Mucosa of gallbladder (tissue), 1 donor: ENCODE measurements at places on chromosomes 1 and 21. TPM values are rescaled to one million over a fixed set of nuclear protein-coding genes. Genes with fewer than 3 reads are reported as not detected.

DNA sequence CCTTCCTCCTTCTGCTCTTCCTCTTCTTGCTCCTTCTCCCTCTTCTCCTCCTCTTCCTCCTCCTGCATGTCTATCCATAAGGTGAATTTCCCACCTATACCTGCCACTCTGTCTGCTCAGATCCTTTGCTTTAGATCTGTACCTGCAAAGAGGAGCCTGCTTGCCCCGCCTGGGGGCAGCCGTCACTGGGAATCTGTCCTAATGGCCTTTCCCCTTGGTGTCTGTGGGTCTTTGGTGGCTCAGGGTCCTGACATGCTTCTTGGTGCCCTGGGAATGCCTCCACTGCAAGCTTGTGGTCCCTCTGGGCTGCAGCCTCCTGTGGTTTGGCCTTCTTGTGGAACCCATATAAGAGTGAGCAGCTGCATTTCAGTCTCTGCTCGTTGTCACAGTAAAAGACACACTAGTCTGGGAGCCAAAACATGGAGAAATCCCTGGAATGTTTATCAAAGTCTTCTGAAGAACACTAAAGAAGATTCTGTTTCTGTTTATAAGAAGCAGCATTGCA is 79.5 kb upstream of the CSF3R start:
- DNase-seq: no peak

DNA sequence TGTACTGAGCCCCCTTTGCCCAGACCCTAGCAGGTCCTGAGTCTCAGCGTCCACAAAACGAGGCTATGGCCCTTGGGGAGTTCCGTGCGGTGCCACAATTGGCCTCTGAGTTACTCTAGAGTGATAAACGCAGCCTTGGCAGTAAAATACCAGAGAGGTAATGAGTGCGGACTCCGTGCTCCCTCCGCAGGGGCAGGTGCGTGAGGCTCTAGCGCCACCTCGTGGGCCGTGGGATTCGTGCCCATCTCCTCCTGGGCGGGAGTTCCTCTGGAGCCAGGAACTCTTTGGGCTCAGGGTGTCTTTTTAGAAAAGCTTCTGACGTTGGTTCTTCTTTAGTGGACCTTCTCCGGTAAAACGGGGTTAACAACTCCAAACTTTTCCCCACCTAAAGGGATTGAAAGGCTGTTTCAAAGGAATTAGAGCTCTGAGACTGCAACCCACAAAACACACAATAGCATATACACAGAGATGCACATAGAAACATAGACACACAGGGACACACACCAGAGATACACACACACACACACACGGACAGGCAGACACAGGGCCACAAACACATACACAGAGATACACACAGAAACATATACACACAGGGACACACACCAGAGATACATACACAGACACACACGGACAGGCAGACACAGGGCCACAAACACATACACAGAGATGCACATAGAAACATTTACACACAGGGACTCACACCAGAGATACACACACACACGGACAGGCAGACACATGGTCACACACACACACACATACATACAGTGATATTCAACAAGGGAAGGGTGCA is 99.4 kb downstream of the KCNJ15 start:
- DNase-seq: peak; percentile 75

DNA sequence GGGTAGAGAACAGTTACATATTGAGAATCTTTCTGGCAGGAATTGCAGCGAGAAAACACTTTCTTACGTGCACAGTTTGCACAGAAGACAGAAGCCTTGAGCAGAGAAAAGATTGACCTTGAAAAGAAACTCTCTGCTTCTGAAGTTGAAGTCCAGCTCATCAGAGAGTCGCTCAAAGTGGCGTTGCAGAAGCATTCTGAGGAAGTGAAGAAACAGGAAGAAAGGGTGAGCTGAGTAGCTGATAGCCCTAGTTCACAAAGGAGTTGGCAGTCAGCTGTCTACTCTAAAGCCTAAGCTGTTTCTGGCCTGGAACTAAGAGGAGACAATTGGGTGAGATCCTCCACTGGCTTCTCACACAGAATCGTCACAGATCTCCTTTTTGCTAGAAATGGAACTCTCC is 20.3 kb upstream of the SH3BGRL3 start:
- DNase-seq: no peak

DNA sequence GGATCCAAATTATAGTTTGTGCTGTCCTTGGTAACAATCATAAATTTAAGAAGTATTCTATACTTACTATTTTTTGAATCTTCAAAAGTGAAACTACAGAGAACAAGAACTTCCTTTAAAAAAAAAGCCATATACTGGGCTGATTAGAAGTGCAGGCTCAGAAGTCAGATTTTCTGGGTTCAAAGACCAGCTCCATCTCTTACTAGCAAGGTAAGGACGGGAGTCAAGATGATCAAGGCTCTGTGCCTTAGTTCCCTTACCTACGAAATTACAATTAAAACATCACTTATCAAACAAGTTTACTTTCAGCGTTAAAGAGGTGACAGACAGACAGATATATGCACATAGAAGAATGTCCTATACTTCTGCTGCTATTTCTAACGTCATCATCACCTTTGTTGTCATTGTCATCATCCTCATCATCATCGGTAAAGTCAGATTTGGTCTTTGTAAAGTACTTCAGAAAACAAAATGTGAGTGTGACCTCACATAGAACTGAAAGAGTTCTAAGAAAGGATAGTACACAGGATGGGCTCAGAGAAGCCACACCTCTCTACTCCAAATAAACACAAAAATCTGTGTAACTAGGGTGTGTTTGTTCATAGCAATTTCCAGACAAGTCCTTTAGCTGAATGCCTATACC is 178.7 kb downstream of the VAV3 start:
- DNase-seq: no peak

DNA sequence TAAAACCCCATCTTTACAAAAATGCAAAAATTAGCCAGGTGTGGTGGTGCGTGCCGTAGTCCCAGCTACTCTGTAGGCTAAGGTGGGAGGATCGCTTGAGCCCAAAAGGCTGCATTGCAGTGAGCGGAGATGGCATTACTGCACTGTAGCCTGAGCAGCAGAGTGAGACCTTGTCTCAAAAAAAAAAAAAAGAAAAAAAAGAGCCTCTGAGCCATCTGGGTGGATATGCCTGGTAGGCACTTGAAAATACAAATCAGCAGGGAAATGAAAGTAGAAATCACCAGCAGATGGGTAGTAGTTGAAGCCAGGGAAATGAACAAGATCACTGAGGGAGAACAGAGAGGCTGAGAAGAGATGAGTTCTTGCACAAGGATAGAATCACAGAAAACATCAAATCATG is 131.0 kb upstream of the HMCN1 start:
- no peak for DNase-seq

DNA sequence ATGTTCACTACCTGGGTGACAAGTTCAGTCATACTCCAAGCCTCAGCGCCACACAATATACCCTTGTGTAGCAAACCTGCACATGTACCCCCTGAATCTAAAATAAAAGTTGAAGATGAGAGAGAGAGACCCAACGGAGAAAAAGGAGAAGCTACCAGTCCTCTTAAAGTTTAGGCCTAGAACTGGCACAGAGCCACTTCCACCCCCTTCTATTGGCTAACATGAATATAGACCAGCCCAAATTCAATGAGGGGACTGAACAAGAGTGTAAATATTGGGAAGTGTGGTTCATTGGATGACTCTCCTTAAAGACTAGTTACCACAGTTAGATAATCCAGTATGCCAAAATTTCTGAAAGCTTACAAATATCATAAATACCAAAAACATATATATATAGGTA is 139.9 kb upstream of the ATP1B1 start:
- DNase-seq: no peak

GRCh38 chr1:96581772-96582171 is 139.8 kb upstream of the PTBP2 start:
- no peak for DNase-seq

- DNase-seq: peak; percentile 85
Measured at GRCh38 chr1:3115275-3116149, 46.5 kb downstream of the PRDM16 start.

DNA sequence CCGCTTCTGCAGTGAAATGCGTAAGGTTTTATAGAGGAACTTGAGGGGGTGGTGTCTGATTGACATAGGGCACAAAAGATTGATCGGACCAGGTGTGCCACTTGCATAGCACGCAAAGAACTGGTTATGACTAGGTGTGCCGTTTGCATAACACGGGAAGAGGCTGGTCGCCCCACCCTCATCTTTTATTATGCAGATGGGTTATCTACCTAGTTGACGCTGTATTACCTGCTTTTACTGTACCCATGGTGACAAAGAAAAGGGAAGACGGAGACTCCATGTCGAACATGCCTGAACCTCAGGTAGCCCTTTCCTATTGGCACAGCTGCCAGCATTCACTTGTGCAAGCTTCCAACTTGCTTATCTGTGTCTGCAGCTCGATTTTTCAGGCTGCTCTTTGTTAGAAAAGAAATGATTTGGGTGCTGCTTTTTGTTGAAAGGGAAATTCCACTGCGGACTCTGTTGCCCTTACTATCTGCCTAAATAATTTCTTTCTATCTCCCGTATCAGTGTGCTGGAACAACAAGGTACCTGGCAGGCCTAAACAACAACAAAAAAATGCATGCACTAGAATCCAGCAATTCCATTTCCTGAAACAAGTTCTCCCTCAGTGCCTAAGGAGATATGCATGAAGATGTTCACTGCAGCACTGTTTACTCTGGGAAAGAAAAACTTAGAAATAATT is 194.4 kb upstream of the KAZN start:
- DNase-seq: no peak

- DNase-seq: no peak
Measured at GRCh38 chr1:23159963-23160877, 8.4 kb downstream of the LUZP1 start.

- DNase-seq: peak; percentile 83
Measured at GRCh38 chr1:21317035-21317689, 26.9 kb upstream of the ECE1 start.

DNA sequence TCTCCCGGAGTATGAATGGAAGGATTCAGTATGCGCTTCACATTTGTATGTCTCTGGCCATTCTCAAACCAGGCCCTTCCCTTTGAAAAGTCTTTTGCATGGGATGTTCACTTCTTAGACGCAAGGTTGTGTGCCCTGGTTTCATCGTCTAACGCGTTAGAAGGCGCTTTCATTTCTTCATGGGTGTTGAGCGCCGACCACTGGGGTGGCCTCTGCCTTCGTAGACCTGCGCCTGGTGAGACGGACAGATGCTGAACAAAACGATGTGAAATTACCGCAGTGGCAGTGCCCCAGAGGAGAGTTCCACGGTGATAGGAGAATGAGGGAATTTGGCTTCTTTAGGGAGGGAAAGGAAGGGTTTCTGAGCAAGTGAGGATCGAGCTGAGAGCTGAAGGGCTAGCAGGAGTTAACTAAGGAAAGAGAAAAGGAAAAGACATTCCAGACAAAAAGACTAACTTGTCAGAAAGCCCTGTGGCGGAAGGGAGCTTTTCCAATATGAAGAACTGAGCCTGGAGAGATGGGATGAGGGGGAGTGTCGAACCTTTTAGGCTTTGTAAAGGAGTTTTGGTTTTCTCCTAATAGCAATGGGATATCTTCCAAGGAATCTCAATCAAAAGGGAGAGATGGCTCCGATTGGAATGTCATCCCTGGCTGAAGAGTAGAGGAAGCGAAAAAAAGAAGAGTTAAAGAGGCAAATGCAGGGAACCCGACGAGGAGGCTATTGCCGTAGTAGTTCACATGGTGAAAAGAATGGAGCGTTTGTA is 951 bp downstream of the GGPS1 start:
- peak; percentile 32 for DNase-seq

Gene MYOG
- not detected for total RNA-seq

Gene PLA2G4A
- total RNA-seq: 11.0 TPM
